ENCODE measurements at places on chromosomes 5 and 9. TPM values are rescaled to one million over a fixed set of nuclear protein-coding genes. Genes with fewer than 3 reads are reported as not detected.

KIAA0825 gene
- 1.3 TPM for polyA plus RNA-seq

- no peak for DNase-seq
These were observed 643.6 kb upstream of the RORB start for GRCh38 chr9:73853549-73853948.

DNA sequence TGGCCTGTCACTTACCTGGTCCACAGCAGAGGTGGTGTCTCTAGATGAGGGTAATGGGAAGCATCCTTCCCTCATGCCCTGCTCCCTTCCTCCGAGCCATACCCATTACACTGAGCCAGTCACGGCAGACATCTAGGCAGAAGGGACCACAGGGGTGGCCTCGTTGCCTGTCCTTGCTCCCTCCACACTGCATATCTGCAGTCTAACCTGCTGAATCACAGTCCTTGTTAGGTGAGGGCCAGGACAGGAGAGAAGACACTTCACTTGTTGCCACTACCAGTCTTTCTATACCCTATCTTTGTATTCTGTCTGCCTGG, 18.4 kb upstream of the SPINK4 start:
- DNase-seq, result no peak

- no peak for DNase-seq
These were observed 16.1 kb downstream of the CCT5 start for GRCh38 chr5:10266137-10266536.
